ENCODE measurements at places on chromosomes 7 and 10.

- no peak for DNase-seq
Observed at GRCh38 chr10:35027567-35027966, 62.6 kb downstream of the CUL2 start.

DNA sequence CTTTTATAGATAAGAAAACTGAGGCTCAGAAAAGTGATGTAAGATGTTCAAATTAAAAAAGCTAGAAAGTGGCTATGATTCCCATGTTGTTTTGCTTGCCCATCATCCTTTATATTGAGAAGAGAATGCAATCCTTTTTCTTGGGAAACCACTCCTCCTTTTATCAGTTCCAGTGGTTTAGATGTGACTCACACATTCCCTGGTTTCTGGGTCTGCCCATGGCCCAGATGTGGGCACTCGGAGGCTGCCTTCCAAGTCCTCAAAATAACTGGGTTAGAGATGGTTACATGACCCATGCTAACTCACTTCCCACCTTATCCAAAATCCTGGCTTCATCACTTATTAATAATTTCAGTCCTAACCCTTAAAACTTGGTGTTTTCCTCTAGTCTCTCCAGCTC is 550.0 kb downstream of the MDFIC start:
- no peak for DNase-seq

DNA sequence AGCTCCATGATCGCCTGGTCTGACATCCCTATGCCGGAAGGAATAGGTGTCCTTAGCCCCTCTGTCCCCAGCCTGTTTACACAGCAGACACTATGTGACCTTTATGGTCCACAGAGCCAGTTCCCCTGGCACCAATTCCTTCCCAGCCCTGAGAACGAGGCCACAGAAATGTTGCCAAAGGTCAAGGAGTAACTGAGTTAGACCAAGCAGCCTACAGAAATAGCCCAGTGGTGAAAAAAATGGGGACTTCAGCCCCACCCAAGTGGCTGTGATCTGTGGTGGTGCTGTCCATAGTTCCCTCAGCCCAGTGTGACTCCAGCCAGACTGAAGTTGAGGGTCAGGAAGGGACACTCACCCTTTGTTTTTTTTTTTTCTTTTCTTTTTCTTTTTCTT is 2.5 kb downstream of the PGAM2 start:
- no peak for DNase-seq

DNA sequence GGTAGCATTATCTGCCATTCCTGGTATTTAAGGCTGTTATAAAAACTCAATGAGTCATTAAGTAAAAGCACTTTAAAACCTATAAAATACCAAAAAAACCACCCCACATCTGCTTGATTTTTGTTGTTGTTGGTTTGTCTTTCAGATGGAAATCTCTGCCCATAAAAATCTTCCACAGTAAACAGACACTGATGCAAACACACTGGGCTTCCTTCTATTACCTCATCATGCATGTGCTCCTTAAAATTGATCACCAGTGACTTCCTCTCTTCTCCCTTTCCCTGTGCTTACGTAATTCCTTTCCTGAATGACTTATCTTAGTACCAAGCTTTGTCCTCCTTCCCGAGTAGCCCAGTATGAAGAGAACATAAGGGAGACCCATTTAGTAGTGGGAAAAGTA is 167.2 kb downstream of the EVX1 start:
- no peak for DNase-seq

GRCh38 chr7:142669074-142669654 is 80.1 kb upstream of the PRSS1 start:
- no peak for DNase-seq

- no peak for DNase-seq
Observed at GRCh38 chr10:90658791-90659190, 199.0 kb downstream of the HTR7 start.

DNA sequence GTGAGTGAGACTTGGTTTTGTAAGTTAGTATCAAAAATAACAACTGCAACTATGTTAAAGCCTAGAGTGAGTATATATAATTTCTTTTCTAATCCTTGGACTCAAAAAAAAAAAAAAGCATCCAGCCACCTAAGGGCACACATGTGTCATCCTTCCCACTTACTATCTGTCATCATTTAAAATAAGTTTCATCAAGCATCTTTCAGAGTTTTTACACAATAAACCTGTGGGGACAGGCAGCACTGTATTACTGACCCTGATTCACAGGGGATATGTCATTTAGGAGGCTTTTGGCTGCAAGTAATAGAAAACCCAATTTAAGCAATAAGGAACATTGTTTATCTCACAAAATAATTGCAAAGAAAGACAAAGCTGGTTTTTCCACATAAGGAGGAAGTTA is 32.3 kb upstream of the OSBPL3 start:
- DNase-seq = no peak

- DNase-seq = no peak
Observed at GRCh38 chr10:61188691-61189090, 244.7 kb upstream of the RHOBTB1 start.

- no peak for DNase-seq
Observed at GRCh38 chr10:119654540-119654939, 3.4 kb downstream of the BAG3 start.

GRCh38 chr10:83373671-83374070 is 765.6 kb upstream of the GHITM start:
- no peak for DNase-seq

GRCh38 chr7:30136743-30137485 is 2.1 kb downstream of the MTURN start:
- DNase-seq = no peak

DNA sequence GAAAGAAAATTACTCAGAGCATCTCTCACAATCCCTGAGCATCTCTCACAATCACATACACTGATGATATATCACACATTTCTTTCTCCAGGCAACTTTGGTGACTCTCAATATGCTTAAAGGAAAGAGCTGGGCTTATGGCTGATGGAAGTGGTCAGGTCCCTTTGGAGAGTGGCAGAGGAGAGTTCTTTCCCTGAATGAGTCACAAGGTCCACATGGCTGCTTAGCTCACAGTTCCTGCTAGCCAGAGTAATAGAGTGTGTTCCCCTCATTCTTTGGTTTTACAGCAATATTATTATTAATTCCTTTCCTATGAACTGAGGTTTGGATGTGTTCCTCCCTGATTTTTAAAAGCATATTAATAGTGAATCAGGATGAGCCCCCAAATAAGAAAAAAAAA is 287.4 kb downstream of the C7orf25 start:
- no peak for DNase-seq

- DNase-seq = no peak
Observed at GRCh38 chr10:72736176-72736827, 44.4 kb downstream of the MCU start.

- no peak for DNase-seq
Observed at GRCh38 chr10:576130-576465, 113.4 kb downstream of the DIP2C start.

GRCh38 chr7:36487756-36488336 is 98.2 kb downstream of the ANLN start:
- no peak for DNase-seq

DNA sequence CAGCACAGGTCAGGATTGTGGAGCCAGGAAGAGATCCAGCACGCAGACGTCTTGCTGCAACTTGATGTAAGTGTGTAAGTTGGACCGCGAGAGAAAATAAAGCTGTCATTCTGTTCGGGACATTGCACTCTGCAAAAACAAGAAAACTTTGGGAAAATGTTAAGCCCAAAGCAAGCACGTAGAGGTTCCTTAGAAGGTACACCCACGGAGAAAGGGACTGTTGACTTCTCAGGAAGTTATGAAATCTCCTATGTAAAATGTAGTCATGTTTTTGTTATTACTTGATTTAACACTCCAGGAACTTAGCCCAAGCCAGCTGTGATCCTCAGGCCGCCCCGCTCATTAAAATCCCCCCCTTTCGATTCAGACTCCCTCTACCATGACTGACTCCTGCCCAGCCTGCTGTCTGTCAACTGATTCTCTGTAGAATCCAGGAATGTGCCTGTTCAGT is 196.1 kb upstream of the TCF7L2 start:
- no peak for DNase-seq

DNA sequence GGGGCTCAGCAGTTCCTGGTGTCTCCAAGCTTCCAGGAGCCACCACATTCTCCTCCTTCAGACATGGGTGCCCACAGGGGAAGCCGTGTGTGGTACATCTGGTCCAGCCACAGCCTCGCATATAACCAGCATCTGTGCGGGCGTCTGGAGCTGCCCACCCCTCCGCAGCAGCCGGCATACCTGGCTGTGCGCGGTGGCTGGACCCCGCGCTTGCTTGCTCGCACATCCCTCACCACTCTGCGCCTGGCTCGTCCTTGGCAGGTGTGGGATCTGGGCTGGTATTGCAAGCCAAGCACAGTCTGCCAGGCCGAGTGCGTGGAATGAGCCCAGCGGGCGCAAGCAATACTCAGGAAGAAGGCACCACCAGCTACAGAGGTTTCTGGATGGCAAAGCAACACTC is 117.7 kb upstream of the MBL2 start:
- no peak for DNase-seq

DNA sequence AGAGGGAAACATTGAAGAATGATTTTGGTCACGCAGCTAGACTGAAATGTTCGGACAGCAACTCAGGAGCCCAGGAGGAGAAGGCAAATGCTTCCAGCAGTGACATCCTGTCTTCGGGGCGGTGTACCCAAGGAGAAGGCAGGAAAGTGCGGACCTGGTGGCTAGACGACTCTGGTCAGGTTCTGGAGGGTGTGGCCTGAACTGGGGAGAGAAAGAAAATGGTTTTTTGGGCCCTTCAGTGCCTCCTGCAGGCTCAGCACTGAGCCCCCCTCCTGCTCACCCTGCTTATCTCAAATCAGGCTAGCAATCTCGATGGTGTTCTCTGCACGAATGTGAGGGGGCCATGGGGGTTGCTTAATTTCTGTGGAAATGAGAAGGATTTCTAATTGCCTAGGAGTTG is 26.7 kb upstream of the TARP start:
- DNase-seq = no peak

DNA sequence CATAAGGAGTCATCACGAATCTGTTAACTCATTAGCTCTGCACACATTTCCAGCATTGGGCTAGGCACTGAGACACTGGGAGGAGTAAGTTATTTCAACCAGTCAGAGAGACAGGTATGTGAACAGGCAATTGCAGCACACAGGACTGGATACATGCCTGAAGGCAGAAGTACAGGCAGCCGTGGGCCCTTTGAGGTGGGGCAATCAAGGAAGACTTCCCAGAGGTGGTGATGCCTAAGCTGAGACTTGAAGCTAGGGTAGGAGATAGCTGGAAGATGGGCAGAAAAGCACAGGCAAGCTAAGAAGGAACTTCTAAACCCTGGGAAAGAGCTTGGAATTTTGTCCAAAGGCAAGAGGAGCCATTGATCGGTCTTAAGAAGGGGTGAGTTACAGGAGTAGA is 249.7 kb downstream of the EMX2 start:
- no peak for DNase-seq

DNA sequence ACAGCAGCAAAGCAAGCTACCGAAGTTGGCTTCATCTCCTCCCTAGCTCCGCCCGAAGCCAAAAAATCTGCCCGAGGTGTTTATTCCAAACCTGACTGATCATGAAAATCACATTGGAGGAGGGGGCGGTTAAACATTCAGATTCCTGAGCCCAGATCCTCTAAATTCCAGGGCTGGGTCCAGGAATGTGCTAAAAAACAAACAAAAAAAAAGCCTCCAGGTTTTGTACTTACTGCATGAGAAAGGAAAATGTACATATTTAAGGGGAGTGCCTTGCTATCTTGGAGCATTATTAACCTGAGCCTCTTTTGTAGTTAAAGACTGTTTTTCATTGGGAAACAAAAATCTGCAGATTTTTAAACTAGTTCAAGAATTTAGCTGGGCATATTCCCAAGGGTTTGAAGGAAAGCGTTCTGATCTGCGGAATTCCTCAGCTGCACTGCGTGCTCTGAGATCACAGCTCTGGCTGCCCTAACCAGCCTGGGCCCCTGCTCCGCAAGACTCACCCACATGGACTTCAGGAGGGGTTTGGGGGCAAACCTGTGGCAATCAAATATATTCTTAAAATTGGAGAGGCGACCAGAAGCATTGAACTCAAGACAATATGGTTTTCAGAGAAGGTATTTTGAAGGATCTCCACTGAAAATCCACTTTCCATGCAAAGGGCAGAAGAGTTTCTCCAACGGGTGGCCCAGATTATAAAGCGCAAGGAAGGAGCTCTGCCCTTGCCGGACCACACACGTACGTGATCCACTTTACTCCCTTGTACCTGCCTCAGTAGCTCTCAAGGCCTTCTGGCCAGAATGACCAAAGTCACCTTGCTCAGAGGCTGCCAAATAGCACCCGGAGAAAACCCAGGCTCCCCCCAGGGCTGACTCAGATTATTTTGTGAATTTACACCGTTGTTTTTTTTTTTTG is 10.0 kb upstream of the TNS3 start:
- DNase-seq = no peak

- no peak for DNase-seq
Observed at GRCh38 chr10:116707981-116708380, 34.4 kb downstream of the HSPA12A start.

GRCh38 chr10:10869592-10869991 is 148.1 kb upstream of the CELF2 start:
- DNase-seq = no peak

- no peak for DNase-seq
Observed at GRCh38 chr7:110170841-110171240, 920.1 kb upstream of the LRRN3 start.

GRCh38 chr10:82552267-82552666 is 677.3 kb downstream of the NRG3 start:
- no peak for DNase-seq

GRCh38 chr7:113128031-113128430 is 9.7 kb upstream of the SMIM30 start:
- DNase-seq = no peak

GRCh38 chr10:22655312-22655981 is 58.9 kb downstream of the PIP4K2A start:
- no peak for DNase-seq

DNA sequence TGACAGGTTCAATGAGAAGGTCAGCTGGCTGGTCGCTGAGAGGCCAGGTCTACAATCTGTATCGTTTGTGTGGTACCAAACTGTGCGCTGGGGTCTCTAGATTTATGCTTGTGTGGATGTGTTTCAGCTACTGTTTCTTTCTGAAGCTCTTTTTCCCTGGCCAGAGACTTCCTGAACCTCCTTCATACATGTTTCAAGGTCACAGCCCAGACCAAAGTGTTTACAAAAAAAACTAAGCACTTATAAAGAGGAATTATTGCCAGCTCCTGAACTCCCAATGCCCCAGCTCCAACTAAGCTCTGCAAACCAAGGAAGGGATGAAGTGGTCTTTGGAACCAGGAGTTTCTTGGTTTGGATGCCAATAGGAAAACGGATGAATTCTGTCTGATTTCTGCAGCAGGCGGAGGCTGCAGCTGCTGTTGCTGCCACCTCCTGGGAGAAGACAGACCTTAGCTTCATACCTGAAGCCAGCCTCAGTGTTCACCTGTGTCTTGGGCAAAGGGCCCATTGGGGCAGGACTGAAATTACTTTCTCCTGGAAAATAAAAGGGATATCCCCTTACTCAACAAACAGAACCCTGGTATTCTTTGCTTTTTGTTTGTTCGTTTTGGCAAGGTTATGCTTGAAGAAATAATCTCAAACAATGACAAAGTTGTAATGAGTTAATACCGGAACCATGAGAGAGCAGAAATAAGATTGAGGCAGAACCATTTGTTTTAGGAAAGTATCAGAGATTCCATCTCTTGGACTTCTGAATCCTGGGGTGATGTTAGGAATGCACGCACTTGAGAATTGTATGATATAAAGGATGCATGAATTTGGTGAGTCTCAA is 24.6 kb upstream of the MKLN1 start:
- no peak for DNase-seq

Data from substantia nigra (tissue), 51 donors.